Mesothelial cell of epicardium (in vitro differentiated cells): ENCODE measurements at places on chromosomes 2 and 18. TPM values are rescaled to one million over a fixed set of nuclear protein-coding genes. Genes with fewer than 3 reads are reported as not detected.

DNA sequence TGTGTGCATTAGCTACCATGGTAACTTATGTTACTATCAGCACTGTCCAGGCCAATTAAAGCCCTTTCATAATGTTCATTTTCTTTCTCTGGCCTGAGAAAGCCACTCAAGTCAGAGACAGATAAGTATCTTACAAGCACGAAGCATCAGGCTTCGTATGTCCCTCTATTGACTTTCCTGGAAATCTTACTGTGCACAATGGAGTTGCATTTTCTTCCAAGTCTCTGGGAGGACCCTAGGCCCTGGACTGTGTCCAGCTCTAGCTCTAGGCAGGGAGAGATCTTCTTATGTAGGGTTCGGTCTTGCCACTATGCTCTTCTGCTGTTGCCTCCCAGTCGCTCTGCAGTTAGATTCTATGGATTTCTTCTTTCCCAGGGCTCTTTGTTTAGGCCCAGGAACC, 40.0 kb upstream of the ITGA6 start:
- no peak overlapping the region for H3K4me3 ChIP-seq
- peaks cover 19% of the 10 kb centered on the region for H3K4me1 ChIP-seq
- no peak for DNase-seq
- H3K27me3 ChIP-seq: no peaks in the 10 kb centered on the region

ALK gene
- 0.09 to 0.23 TPM (median 0.13 TPM) in 3 replicates for total RNA-seq

GATA6 gene
- total RNA-seq: 99.0 to 108 TPM (median 106 TPM) in 3 replicates

RAB6D gene
- not detected in 3 replicates for total RNA-seq

GRCh38 chr2:114091010-114091409, 201.1 kb downstream of the ACTR3 start:
- H3K4me1 ChIP-seq: no peaks in the 10 kb centered on the region
- H3K36me3 ChIP-seq: no peaks in the 10 kb centered on the region
- DNase-seq: no peak
- H3K27ac ChIP-seq: no peak overlapping the region
- H3K27me3 ChIP-seq: no peaks in the 10 kb centered on the region

NFU1 gene
- total RNA-seq: 31.9 to 35.6 TPM (median 34.7 TPM) in 3 replicates

- no peak overlapping the region for H3K27ac ChIP-seq
- H3K4me1 ChIP-seq: peaks cover 12% of the 10 kb centered on the region
- no peaks in the 10 kb centered on the region for H3K27me3 ChIP-seq
- peak; percentile 36 for DNase-seq
- H3K4me3 ChIP-seq: no peak overlapping the region
- no peaks in the 10 kb centered on the region for H3K36me3 ChIP-seq
Observed at GRCh38 chr18:13231151-13231550, 12.6 kb downstream of the LDLRAD4 start.

GRCh38 chr2:121104721-121105141, 180.3 kb downstream of the TFCP2L1 start:
- no peak overlapping the region for H3K4me3 ChIP-seq
- DNase-seq: no peak
- peaks cover 33% of the 10 kb centered on the region for H3K27me3 ChIP-seq
- H3K4me1 ChIP-seq: peaks cover 4% of the 10 kb centered on the region
- H3K27ac ChIP-seq: no peak overlapping the region

DNA sequence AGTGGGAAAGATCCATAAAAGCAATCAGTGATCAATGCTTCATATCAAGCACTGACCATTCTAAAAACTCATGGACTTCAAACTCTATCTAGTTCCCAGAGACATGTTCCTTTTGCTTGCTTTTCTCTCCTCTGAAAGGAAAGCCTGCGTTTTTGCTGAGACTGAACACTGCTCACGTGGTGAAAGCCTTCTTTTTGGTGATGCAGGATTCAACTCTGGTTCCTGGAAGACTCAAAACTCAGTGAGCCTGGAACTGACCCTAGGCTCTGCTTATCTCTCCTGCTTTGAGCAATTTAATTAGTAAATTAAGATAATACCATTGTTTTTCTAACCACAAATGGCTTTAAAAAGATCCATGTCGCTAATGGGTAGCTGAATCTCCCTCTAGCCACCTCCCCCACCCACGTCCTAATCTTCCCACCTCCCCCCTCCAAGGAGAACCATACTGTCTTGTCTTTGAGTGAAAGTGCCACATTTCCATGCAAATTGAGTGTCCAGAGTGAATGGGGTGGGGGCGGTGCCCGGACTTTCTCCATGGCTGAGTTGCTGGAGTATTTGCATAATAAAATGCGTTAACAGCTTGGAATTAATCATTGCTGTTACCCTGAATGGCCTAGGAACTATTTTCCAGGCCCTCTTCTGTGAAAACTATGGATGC, 130.5 kb downstream of the BCL11A start:
- peaks cover 5% of the 10 kb centered on the region for H3K4me1 ChIP-seq
- H3K27ac ChIP-seq: no peak overlapping the region
- H3K36me3 ChIP-seq: no peaks in the 10 kb centered on the region
- H3K27me3 ChIP-seq: peaks cover 15% of the 10 kb centered on the region
- no peak for DNase-seq

DTNA gene
- total RNA-seq: 8.4 to 10.9 TPM (median 10.1 TPM) in 3 replicates

DNA sequence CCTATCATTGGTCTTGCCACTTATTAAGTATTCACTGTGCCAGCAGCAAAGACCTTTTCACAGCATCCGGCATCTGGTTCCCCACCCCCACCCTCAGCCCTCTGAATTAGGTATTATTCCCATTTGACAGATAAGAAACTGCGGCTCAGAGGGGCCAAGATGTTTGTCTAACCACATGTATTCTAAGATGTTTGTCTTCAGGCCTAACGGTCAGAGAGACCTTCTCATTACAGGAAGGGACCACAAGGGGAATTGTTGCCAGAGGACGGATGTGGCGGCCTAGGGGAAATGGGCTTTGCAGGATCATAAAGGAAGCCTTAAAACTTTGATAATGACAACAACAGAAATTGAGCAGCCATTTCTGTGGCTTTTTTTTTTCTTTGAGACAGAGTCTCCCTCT, 16.6 kb downstream of the NPPC start:
- peaks cover 4% of the 10 kb centered on the region for H3K27me3 ChIP-seq
- no peak for DNase-seq
- H3K27ac ChIP-seq: no peak overlapping the region
- no peaks in the 10 kb centered on the region for H3K36me3 ChIP-seq
- H3K4me3 ChIP-seq: no peak overlapping the region

DNA sequence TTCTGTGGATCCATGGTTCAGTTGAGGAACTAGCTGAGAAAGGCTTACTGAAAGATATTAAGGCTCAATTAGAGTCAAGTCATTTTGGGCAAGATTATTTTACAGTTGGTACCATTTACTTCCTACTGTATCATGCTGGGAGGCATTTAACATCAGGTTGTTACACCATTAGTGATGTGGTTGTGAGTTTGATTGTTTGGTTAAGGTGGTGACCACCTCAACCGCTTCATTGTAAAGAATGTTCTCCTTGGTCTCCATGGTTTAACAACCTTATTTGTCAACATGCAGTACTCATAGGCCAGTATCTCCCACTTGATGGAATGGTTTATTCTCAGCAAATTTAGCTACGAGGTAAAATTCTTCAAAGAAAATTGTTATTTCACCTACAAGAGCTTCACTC, 34.1 kb downstream of the HRH4 start:
- no peak for DNase-seq
- no peaks in the 10 kb centered on the region for H3K27me3 ChIP-seq
- no peak overlapping the region for H3K4me3 ChIP-seq
